T1000 (cell line): ENCODE measurements at places on chromosomes 2 and 18.

GRCh38 chr2:224869601-224870233 lies 153.6 kb upstream of the CCDC195 start:
- peak; percentile 37 for DNase-seq

DNA sequence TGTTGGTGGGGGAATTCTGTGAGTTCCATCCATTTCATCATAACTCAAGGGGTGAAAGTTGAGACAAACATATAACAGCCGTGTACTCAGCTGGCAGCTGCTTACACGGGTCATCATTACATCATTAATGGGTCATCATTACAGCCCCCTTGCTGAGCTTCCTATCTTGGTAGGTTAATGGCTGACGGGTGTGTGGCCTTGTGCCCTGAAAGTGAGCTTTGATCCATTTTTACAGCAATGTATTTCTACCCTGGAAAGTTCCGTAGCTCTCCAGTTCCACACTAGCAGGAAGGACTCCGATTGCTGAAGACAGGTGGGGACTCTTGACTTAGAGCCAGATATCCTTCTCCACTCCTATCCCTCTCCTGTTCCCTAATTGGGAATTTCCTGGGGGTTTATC lies 105.2 kb upstream of the DLX2 start:
- DNase-seq = no peak

GRCh38 chr2:47620770-47621437 lies 162.0 kb upstream of the MSH6 start:
- no peak for DNase-seq

DNA sequence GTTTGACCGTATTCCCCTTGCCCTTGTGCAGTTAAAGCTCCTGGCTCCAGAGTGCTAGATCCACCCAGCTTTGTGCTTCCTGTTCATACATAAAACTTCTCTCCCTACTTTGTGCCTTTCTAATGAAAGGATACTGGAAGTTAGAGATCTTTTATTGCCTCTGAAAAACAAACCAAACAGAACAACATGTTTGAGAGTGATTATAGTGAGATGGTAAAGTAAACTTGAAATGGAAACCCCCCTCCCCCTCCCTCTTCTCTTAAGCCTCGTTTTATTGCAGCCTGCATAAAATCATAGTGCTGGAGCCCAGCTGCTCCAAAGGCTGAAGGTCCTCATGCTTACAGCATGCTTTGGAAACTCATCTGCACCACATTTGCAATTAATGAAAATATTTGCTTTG lies 125.1 kb downstream of the TANC1 start:
- DNase-seq = no peak

GRCh38 chr2:135944625-135945024 lies 40.8 kb downstream of the DARS1 start:
- no peak for DNase-seq

GRCh38 chr18:78497641-78498040 lies 482.0 kb upstream of the SALL3 start:
- DNase-seq = no peak
